A549 treated with AZD2906 at 1 μM for 4 hours (cell line): ENCODE measurements at places on chromosomes 12 and 14. TPM values are rescaled to one million over a fixed set of nuclear protein-coding genes. Genes with fewer than 3 reads are reported as not detected.

Gene PMEL
- 0.70 to 1.5 TPM (median 1.1 TPM) in 5 replicates for total RNA-seq

Gene HOXC12
- total RNA-seq: 0.03 TPM in 2 of 5 replicates, not detected in the others

Gene VRTN
- 0.02 to 0.03 TPM in 2 of 5 replicates, not detected in the others for total RNA-seq

Gene SDR9C7
- total RNA-seq: 0.03 to 0.08 TPM (median 0.05 TPM) in 4 of 5 replicates, not detected in the other

Gene TAS2R8
- not detected in 5 replicates for total RNA-seq

Gene TSPAN11
- 0.04 to 0.11 TPM (median 0.06 TPM) in 5 replicates for total RNA-seq
